Activated naive CD4-positive, alpha-beta T cell treated with Interleukin-2 at 50 U/mL for 16 hours (primary cell): ENCODE measurements at places on chromosomes 7 and 10.

GRCh38 chr10:123241391-123242141 is 87.4 kb downstream of the BUB3 start:
- peak; percentile 28 for DNase-seq

DNA sequence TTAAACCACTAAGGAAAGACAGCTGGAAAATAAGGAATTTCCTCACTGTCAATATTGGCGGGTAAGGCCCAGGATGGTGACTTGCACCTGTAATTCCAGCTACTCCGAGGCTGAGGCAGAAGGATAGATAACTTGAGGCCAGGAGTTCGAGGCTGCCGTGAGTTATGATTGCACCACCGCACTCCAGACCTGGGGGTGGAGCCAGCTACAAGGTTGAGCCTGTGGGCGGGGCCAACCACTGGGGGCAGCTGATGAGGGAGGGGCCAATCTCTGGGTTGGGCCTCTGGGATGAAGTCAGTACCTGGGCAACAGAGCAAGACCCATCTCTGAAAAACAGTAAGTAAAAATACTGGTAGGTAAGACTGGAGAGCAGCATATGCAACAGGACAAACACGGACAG is 80.1 kb upstream of the ADO start:
- DNase-seq: peak; percentile 15

- no peak for DNase-seq
Measured at GRCh38 chr7:95262875-95263274, 61.5 kb downstream of the PON1 start.

GRCh38 chr7:117319181-117319580 is 3.7 kb downstream of the WNT2 start:
- no peak for DNase-seq

- no peak for DNase-seq
Measured at GRCh38 chr10:121668314-121669027, 70.2 kb upstream of the FGFR2 start.

DNA sequence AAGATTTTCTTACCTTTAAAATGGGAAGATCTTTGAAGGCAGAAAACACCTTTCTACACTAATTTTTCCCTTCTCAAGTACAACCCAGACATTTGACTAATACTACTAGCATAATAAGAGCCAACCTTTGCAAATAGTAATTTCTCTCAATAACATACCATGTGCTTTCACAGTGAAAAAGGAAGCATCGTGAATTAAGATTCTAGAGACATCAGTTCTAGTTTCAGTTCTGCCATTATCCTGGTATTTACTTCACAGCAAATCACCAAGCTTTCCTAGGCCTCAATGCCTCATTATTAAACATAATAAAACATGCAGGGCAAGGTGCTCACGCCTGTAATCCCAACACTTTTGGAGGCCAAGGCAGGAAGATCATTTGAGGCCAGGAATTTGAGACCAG is 24.9 kb downstream of the GSAP start:
- DNase-seq: no peak

DNA sequence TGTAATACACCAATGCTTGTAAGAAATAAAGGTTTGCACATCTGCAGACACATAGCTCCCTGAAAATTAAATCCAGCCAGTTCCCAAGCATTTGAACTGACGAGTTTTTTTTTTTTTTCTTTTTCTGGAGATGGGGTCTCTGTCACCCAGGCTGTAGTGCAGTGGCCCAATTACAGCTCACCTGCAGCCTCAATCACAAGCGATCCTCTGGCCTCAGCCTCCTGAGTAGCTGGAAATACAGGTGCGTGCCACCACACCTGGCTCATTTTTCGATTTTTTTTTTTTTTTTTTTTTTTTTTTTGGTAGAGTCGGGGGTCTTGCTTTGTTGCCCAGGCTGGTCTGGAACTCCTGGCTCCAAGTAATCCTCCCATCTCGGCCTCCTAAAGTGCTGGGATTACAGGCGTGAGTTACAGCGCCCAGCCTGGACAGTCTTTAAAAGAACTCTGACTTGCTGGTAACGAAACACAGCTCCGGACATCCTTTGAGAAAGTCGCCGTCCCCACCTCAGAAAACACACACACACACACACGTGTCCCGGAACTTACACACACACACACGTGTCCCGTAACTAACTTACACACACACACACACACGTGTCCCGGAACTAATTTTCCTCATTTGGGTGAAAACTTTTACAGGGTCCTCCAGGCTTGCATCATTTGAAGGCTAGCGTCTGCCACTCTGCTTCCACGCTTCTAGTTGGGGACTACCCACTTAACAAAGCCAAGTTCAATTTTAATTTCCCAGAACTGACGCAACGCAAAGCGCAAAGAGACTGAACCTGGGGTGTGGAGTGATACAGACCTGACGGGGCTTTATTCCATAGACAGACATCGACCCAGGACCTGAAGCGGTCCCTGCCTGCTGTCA is 18.6 kb downstream of the OCM2 start:
- no peak for DNase-seq

- no peak for DNase-seq
Measured at GRCh38 chr10:85651497-85651882, 715.1 kb downstream of the GRID1 start.

- DNase-seq: no peak
Measured at GRCh38 chr10:72124381-72124780, 36.0 kb upstream of the SPOCK2 start.

DNA sequence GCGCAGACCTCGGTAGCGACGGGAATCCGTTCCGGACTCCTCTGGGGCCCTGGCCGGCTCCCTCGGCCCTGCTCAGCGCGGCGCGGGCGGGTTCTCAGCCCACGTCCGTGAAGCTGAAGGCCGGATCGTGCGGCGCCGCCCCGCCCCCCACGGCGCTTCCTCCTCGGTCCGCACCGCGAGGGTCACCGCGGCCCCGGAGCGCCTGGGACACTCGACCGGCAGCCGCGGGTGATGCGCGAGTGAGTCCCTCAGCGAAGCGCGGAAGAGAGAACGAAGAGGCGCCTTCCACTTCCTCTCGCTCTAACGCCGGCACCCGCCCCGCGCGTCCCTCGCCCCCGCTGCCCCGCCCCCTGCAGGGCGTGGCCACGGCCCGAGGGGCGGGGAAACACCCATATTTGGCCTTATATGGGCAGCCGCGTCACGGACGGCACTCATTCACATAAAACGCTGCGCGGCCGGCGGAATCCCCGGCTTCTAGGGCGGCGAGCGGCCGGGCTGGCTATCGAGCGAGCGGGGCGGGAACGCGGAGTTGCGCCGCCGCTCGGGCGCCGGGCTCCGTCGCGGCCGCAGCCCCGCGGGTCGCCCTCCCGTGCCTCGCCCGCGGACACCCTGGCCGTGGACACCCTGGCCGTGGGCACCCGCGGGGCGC is at the start of gene DUSP5:
Gene DUSP5 (plus strand): TSS at position 470 of the 649 bp plus-strand sequence. CDS start 215 bp downstream, outside the sequence.
- DNase-seq: peak; percentile 95

- DNase-seq: no peak
Measured at GRCh38 chr10:131810805-131811629, 89.8 kb upstream of the PPP2R2D start.

GRCh38 chr7:30476459-30477145 is 2.0 kb downstream of the NOD1 start:
- no peak for DNase-seq

- DNase-seq: no peak
Measured at GRCh38 chr7:29421010-29421956, 142.4 kb upstream of the PRR15 start.

GRCh38 chr10:120613180-120613579 is 156.2 kb downstream of the PLPP4 start:
- no peak for DNase-seq

DNA sequence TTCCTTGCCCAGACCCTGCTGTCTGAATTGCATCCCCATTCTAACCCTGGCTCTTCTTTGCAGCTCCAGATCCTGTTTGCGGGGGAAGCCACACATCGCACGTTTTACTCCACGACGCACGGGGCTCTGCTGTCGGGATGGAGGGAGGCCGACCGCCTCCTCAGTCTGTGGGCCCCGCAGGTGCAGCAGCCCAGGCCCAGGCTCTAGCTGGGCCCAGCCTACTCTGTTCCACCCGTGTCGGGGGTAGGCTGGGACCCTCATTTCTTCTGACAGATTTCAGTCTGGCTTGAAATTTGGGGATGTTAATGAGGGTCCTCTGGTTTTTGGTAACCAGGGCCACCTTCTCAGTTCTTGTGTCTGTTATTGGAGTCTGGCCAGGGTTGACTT is 2.7 kb upstream of the MTG1 start:
- DNase-seq: no peak

GRCh38 chr7:148303295-148304082 is 287.1 kb upstream of the C7orf33 start:
- DNase-seq: no peak

DNA sequence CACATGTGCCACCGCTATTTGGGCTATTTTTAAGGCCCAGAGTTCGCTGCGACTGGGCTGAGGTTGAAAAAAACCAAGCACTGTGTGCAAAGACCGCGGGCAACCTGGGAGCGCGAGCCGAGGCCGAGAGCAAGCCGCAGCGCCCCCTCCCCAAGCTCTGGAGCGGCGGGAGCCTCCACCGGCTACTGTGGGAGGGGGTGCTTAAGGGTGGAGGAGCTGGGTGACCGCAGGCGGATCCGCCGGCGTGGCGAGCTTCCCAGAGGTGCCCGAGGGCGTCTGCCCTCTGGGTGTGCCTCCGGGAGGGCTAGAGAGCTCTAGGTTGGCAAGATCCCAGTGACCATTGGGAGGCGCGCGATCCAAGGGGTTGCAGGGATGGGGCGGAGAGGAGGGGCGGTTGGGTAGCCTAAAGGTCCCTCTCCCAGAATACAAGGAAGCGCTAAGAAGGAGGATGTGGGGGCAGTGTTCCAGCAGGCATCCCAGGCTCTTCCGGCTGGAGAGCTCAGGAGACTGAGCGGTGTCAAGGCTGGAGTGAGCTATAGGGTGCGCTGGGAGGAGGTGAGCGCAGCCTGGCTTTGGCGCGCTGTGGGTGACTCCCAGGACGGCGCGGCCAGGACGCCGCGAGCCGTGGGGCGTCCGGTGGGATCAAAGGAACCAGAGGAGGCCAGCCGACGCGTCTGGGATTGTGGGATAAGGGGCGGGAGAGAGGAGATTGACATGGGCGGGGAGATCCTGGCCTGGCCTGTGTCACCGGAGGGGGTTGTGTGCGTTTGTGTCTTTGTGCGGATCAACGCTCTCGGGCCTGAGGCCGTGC is 8.0 kb downstream of the DLX5 start:
- DNase-seq: no peak

DNA sequence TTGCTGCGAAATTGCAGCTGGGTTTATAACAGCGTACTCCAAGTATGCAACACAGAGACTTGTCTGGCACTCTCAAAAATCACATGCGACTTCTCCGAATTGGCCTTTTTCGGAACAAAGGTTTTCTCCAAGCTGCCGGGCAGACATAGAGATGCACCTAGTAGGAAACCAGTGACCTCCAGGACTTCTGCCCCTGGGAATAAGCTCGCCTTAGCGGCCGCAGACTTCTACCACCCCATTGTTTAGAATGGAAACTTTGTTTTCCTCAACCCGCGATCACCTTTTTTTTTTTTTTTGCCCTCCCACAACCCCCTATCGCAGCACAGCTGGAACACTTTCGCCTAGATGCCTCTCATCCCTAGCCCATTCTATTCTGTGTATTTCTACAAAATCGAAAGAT is 4.9 kb upstream of the HOXA10 start:
- DNase-seq: no peak

DNA sequence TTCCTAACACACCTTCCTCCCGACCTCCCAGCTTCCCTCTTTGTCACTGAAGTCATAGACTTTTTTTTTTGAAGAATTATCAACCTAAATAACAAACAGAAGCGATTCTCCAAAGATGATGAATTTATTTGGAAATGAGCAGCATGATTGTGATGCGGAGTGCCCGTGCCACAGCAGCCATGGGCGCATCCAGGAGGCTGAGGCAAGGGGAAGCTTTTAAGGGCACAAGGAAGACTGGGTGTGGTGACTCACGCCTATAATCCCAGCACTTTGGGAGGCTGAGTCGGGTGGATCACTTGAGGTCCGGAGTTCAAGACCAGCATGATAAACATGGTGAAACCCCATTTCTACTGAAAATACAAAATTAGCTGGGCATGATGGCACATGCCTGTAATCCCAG is 16.2 kb upstream of the GIMAP8 start:
- DNase-seq: no peak
